ENCODE measurements at places on chromosomes 2 and 18. TPM values are rescaled to one million over a fixed set of nuclear protein-coding genes. Genes with fewer than 3 reads are reported as not detected.

DAW1 gene
- not detected for total RNA-seq

REG3G gene
- 0.66 TPM for total RNA-seq

AGFG1 gene
- 77.9 TPM for total RNA-seq

KIAA2012 gene
- total RNA-seq, result not detected

DNA sequence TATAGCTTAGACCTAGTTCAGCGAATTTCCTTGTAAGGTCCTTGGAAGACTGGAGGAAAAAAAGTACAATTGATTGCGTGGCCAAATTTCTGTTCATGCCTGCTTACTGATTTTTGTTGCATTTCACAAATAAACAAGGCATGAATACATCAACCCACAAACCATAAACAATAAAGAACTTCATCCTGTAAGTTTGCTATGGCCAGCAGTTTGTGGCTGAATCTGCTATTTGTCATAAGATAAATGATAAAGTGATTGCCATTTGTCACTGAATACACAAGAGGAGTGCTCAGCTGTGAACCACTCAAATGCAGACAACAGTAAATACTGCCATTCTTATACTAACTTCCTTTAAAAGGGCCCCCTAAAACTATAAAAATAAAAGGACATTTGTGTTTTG lies 259.5 kb downstream of the CCDC178 start:
- DNase-seq, result no peak

- DNase-seq, result no peak
These were observed at the start of gene ITPRIPL1 for GRCh38 chr2:96325041-96325883. ITPRIPL1 (plus strand) TSS chr2:96325317; CDS start chr2:96325840, 523 bp downstream.

- no peak for DNase-seq
These were observed 296.0 kb downstream of the TMX3 start for GRCh38 chr18:68418881-68419280.

GRCh38 chr18:52152036-52152435 lies 188.0 kb upstream of the DCC start:
- no peak for DNase-seq

DNA sequence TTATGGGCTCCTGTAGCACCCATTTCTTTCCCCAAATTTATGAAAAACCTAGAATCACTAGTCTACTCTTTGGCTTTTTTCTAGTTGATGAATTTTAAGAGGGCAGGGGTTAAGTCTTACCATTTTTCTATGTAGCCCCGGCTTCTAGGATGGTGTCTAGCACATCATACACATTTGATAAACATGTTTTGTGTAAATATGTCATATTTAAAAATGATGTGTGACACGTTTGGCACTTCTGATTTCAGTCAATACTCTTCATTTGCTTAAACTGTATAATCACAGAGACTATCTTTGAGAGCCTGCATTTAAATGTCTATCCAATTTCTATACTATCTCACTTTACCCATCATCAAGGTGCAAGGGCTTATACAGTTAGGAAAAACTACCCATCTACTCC lies 331.1 kb downstream of the TDRD15 start:
- no peak for DNase-seq

GRCh38 chr2:121695171-121695451 lies 41.6 kb downstream of the NIFK start:
- no peak for DNase-seq

- peak; percentile 55 for DNase-seq
These were observed 115.6 kb upstream of the OTOS start for GRCh38 chr2:240255811-240256703.

DNA sequence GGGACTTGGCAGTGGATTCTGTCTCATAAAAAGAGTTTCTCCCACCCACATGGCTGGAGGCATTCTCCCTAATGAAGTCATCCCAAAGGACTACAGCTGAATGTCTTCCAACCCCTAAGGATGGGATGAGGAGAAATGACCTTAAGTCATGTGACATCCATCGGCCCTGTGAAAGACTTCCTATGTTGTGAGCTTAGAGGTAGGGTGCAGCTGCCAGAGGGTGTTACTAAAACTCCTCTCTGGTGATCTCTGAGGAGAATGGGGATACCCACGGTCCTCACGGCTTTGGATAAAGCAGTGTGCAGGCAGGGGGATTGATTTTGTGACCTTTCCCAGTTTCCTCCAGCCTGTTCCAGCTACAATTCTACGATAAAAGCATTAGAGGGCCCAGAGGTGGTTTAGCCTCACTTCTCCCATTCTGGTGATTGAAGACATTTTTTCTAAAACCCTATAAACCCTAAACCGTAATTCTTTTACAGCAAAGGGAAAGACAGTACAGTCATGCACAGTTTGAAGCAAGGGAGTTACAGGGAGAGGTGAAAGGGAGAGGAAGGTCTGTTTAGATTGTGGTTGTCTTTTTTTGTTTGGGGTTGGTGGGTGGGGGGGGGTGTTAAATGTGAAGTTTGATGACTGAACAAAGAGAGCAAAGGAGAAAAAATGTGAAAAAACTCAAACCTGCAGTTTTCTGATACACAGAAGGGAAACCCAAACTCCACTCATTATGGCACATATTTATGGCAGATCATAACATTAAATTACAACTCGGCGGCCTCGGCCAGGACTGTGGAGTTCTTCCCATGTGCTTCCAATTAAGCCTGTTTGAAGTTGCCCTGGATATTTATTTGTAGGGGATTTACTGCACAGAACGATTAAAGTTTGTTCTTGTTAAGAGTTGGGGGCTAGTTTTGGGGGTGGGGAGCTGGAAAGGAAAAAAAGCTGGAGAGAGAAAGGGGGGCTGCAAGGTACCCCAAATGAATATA lies 26.6 kb upstream of the SLC14A2 start:
- no peak for DNase-seq

GRCh38 chr2:33204945-33205344 lies 258.2 kb downstream of the LTBP1 start:
- no peak for DNase-seq

- DNase-seq, result no peak
These were observed 1.2 kb downstream of the TMEM237 start for GRCh38 chr2:201642086-201642578.

DNA sequence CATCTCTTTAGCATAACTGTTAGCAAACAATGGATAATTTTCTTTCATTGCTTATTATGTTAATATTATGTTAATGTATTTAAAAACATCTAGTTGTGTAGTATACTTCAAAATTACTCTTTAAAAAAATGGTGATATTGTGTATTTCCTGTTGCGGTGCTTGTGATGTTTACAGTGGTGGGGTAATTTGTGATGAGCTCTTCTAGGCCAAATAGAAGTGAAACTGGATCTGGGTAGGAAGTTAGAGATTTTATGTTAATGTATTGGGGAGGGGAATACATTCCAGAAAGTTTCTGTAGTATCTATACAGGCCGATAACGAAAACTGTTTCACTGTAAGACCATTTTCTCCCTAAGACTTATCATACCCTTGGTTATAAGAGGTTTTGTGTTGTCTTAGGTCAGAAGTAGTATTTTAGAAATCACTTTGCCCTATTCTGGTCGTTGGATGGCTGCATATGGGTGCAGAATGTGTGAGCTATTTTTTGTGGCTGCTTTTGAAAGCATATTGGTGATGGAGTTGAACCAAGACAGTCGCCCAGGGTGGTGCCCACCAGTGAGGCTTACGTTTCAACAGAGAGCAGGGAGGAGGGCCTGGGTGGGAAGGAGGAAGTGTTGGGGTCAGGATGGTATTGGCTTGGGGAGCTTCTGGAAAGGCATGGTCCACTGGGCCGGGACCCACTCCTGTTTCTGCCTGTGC lies 5.8 kb downstream of the TSHZ1 start:
- no peak for DNase-seq
